KBM-7 (cell line): ENCODE measurements at places on chromosomes 3 and 15.

- DNase-seq, result peak; percentile 87
Measured at GRCh38 chr3:131386429-131387165, 5.0 kb downstream of the NUDT16 start.

GRCh38 chr3:9704347-9705322 lies 1.0 kb downstream of the CPNE9 start:
- DNase-seq, result peak; percentile 26

- no peak for DNase-seq
Measured at GRCh38 chr15:83613714-83614113, 40.2 kb upstream of the ADAMTSL3 start.

GRCh38 chr3:136162322-136162721 lies 33.8 kb downstream of the MSL2 start:
- no peak for DNase-seq

DNA sequence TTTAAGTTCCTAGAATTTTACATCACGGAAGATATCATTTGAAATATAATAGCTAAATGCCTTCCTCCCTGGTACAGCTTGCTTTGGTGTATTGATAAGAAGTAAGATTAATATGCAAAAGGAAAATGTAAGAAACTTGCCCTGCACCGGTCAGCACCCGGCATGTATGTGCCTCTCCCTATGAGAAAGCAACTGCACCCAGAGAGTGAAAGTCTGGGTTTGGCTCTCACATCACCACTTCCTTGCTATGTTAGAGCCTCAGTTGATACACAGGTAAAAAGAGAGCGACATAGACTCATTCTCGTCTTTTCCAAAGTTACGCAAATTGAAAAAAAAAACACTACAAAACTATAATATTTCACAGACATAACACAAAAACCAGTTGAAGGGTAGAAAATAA lies 96.7 kb downstream of the FOXP1 start:
- DNase-seq, result no peak

DNA sequence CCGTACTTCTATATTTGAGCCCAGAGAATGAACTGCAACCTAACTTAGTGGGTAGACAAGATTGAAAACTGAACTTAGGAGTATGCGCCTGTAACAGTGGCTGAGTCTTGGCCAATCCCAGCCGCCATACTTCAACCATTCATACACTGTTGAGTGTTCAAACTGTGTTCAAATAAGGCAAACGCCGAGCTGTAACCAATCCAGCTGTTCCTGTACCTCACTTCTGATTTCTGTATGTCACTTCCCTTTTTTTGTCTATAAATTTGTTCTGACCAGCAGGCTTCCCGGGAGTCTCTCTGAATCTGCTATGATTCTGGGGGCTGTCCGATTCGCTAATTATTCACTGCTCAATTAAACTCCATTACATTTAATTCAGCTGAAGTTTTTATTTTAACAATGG lies 58.6 kb upstream of the TPM1 start:
- DNase-seq, result peak; percentile 35

GRCh38 chr3:161042023-161042501 lies 63.1 kb downstream of the B3GALNT1 start:
- no peak for DNase-seq

DNA sequence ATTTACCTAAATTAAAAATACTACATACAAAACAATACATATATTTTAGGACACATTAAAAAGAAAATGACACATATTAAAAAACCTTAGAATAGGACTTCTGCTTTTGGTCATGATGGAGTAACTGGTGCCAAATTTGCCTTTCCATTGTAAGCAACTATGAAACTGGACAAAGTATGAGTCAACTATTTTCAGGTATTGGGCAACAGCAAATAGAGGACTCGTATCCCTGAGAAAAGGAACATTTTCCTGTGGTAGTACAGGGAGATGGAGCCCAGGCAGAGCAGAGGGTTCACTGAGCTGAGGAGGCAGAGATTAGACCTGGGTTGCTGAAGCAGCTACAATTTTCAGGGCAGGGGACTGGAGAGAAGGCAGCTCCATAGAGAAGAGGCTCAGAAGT lies 14.7 kb downstream of the CCR1 start:
- no peak for DNase-seq

DNA sequence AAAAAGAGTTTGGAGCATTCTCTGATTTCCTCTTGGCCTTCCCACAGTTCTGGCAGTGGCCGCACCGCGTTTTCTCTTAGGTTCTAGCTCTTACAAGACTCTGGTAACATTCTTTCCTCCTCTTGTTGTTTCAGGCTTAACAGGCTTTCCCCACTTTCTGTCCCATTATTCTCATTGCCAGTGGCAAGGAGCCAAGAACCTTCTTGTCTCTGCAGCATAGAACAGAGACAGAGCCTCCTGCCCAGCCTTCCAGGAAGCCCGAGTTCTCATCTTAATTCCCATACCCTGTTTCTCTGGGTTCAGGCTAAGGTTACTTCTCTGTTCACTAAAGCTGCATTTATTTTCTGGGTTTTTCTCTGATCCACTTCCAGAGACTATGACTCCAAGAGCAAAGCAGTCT lies 61.1 kb downstream of the DUT start:
- no peak for DNase-seq

- no peak for DNase-seq
Measured at GRCh38 chr3:196979545-196979944, 10.9 kb upstream of the PIGZ start.

DNA sequence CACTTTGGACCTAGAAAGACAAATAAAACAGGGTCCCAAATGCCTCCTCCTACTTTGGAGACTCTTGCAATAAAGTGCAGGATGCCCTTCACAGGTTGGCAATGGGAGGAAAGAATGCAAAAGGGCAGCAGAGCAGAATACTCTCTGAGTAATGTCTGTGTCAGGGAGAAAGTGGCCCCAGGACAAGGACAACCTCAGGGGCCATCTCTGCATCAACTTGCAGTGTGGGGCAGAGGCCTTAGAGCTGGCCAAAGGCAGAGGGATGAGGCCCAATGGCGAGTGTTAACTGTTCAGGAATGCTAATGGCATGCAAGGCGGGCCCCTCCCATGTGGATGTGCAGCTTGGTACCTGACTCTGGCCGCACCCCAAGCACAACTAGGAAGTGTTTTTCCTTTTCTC lies 8.4 kb downstream of the UPK1B start:
- no peak for DNase-seq

DNA sequence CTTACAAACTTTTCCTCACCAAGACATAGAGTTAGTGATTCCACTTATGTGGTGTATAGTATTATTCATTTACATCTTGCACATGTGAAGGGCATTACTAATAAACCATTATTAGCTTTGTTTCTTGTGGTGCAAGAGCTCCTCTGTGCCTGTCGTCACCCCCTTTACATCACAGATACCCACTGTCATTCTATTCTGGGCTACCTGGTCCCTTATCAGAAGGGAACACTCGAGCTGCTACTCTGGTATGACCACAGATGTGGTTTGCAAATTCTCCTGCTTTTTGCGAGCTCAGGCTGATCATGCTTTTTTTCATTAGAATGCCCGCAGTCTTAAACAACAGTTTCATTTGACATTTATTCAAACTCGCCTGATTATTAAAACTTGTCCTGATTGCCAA lies 13.9 kb upstream of the SENP2 start:
- DNase-seq, result no peak

- DNase-seq, result no peak
Measured at GRCh38 chr3:163890661-163891060, 1187.6 kb downstream of the SI start.

DNA sequence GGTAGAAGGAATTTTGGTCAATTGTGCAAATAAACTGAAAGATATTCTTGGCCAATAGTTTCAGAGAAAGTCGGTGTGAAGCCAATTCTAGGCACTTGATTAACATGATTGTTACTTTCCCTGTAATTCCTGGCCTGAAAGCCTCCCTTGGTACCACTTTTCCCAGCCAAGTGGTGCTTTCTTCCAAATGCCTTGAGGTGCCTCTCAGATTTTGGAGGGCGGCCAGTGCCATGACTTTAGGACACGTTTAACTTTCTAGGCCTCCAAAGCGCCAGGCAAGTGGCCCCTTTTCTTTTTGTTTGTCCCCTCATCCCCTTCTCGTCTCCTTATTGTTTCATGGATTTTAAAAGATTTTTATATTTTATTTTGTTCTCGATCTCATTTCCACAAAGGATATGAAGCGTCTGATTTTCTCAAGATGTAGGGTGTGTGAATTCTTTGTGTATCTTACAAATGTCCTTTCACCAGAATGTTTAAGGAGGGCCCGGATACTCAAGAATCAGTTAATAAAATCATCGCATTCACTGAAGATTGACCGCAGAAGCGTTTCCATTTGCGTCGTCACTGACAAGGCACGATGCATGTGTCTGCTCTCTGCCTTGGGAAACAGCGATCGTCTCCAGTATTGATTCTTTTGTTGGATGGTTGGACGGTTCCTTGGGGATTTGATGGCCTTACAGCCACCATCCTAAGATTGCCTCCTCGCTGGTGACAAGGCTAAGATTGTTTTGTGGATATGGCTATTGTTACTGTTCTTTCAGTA lies 87.8 kb downstream of the ASB7 start:
- DNase-seq, result no peak

DNA sequence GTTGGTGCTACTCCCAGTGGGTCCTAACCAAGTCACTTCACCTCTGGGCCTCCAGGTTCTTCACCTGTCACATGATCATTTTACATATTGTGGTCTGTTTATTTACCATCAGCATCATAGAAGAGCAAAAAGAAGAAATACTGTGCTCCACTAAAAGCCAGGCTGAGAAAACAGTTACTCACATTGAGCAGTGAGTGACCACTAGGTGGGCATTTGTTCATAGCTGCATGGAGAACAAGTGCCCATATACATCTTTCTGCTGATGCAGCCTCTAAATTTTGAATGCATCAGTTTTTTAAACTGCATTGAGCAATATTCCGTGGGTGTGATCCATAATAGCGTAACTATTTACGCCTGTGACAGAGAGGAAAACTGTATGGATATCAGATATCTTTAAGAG lies 76.2 kb downstream of the DCUN1D1 start:
- no peak for DNase-seq

GRCh38 chr3:37287776-37288175 lies 113.4 kb upstream of the LRRFIP2 start:
- no peak for DNase-seq

DNA sequence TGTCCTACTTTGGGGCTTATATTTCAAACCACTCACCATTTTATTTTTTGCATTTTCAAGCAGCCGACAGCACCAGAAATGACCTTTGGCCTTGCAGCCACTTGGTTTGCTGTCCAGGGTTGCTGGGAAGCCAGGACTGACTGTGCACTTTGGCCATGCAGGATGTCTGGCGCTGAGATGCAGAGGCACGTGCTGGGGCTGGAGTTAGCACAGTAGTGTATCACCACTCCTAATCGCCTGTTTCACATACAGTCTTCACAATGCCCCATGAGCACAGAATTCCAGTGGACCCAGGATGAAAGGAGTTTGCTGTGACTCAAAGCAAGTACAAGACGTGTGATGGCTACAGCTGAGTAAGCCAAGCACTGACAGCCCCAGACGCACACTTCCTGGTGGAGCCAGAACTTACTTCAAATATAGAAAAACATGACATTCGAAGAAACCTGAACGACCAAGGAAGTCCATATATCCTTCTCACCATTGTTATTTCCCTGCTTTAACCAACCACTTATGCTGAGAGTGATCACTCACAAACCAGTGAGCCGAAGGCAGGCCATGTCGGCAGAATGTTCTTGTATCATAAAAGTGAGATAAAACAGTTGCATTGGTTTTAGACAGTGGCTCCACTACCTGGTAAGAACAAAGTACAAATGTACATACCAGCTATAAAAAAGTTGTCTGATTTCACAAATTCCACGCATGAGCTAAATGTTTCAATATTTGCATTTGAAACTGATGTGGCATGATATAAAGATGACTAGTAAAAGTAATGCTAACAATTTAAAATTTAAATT lies 16.0 kb downstream of the OCA2 start:
- DNase-seq, result no peak

GRCh38 chr3:76965122-76965725 lies 74.7 kb upstream of the ROBO2 start:
- no peak for DNase-seq
